ENCODE measurements at places on chromosomes 5 and 9.

DNA sequence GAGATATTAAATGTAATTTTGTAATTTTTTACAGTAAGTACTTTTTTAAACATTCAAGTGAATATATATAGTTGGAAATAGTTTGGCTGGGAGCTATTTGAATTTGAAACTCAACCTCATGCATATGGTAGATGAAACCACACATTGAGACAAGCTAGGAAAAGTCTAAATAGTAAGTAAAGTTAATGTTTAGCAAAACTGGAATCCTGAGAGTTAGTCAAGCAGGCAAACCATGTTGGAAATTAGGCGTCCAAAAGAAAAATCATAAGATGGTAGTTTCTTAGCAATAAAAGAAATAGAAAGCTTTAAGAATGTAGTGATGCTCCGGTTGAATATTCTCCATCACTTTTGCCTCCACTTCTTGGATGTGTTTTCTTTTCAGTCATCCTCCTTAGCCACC, 657.1 kb upstream of the CDH10 start:
- DNase-seq: no peak

DNA sequence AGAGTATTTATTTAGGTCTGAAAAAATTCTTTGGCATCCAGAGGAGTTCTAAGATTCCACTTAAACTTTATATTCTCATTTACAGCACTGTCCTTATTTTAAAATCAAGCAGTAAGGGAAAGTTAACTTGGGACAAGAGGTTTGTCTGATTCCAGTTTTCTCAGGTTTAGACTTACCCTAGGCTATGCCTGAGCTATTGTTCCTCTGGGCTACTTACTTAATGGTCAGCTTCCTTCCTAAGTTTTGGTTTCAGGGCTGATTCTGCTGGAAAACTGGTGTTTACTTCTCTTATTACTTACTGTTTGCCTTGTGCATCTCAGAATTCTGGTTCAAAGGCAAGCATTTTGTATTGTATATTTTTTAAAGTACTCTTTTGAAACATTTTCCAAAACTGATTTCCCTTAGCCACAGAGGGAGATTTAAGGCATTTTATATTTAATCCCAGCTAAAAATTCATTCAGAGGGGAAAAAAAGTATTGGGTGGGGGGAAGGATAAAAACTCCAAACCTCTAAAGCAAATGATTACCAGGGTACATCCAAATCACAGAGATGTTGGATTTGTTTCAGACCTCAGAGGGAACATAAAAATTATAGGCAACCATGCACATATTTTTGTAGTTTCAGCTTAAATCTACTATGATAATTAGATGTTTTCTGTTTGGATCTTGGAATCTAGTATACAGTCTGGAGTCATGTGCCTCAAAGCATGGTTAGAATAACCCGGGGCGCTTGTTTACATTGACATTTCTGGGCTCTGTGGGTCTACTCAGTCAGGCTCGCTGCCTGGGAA, 290.0 kb downstream of the ARHGAP26 start:
- no peak for DNase-seq

GRCh38 chr5:118679264-118679940, 308.9 kb downstream of the DTWD2 start:
- DNase-seq: no peak

- DNase-seq: no peak
Observed at GRCh38 chr5:21672360-21672759, 1180.8 kb downstream of the CDH12 start.
